Kidney epithelial cell (primary cell): ENCODE measurements at places on chromosomes 4 and X.
A peak's percentile ranks its signal among the peaks of the same experiment; 100 is the strongest.

DNA sequence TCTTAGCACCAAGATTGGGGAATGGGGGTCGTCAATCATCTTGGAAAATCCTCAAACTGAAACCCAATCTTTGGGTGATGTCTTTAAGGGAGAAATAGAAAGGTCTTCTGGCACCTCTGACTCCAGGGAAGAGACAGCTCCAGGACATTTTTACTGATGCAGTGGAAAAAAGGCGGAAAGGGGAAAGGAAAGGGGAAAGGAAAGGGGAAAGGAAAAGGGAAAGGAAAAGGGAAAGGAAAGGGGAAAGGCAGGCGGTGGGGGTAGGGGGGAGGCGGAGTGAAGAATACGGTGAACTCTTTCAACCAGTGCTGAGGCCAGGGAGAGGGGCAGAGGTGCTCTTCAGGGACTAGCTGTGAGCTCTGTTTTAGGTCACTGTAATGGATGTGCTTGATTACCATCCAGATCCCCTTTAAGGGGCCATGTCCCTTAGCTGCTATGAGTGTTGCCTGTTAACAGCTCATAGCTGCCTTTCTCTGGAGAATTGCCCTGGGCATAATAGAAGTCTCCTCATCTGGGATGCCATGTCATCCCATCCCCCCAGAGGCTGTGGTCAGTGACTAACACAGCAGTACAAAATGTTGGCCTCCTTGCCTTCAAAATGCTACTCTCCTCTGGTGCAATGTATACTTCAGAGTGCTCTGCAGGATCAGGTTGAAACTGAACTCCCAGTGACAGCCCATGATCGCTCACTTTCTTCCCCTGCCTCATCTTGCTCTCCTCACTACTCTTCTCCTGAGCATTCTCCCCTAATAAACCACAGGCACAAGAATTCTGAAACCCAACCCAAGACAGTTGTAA is 92.4 kb upstream of the AP1S2 start:
- peak; percentile 75 for DNase-seq

GRCh38 chrX:32448320-32448719 is 763.0 kb downstream of the DMD start:
- DNase-seq, result no peak

DNA sequence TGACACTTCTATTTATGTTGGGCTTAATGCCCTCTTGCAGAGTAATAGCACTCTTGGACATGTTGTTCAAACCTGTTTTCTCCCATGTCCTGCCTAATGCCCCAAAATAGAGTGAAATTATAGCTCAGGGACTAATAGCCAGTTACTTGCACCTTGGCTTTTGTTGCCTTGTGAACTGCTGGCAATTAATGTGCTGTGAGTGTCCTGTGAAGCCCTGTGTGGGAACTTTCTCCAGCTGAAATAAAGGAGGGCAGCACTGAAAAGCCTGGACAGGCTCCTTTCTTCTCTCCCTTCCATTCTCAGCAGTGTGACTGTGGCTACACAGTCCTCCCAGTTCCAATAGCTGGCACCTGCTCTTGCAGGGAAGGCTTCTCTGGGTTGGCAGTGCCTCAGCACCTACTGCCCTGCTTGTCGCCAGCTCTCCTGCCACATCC is 72.4 kb downstream of the DCLK2 start:
- no peak for DNase-seq

DNA sequence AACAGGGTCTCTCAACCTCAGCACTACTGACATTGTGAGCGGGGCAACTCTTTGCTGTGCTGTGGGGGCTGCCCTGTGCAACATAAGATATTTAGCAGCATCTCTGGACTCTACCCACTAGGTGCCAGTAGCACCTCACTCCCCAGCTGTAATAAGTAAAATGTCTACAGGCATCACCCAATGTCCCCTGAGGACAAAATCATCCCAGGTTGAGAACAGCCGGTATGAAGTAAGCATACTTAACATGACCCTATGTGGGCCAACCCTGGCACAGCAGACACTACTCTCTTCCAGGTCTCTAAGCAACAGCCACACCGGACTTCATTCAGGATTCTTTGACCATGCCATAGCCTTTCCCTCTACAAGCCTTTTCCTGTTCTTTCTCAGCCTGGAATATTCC is 10.5 kb upstream of the MGST2 start:
- DNase-seq, result no peak

DNA sequence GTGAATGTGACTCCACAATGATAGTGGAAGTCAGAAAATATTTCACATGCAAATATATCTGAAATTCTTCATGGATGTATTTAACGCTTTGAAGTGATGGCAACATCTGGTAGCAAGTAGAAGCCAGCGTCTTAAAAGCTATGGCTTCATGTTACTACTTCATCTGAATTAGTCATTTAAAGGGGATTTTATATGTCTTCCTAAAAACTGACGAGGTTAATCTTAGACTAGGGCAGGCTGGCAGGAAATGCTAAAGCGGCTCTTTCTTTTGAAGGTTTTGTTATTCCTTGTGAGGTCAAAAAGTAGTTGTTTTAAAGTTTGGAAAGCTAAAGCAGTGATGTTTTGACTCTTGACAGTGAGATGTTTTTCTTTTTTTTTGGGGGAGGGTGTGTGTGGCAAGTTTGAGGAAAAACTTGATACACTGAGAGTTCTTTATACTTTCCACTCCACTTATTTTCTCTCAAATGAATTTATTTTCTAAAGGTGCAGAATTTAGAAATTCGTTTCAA is 22.6 kb downstream of the PLS3 start:
- no peak for DNase-seq

GRCh38 chrX:16914058-16914457 is 32.4 kb upstream of the REPS2 start:
- DNase-seq, result no peak

- DNase-seq, result peak; percentile 62
These were observed at the start of gene SRPX2 for GRCh38 chrX:100643956-100644860. Gene SRPX2, plus strand, starts transcription at chrX:100644199. Its CDS starts 2,124 bp downstream, at chrX:100646323.

- DNase-seq, result no peak
These were observed 15.8 kb downstream of the WDR1 start for GRCh38 chr4:10100734-10101216.

GRCh38 chr4:165288639-165289422 is 38.6 kb upstream of the MSMO1 start:
- peak; percentile 9 for DNase-seq

DNA sequence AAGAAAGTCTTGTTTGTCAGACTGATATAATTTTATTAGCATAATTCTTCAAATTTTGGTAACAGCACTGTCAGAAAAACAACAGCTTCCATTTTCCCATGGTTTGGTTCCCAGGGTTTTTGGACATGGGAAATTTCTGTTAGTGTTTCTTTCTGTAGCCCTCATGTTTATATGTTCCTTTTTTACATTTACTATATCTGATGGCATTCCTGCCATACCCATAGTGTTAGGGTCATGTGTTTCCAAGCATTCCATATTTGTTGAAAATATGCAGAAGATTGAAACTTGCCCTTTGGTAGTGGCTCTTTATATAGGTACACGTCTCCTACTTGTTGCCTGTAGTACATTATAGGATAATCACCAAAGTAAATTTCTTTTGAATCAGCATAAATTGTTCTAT is 65.8 kb downstream of the PDLIM5 start:
- no peak for DNase-seq

DNA sequence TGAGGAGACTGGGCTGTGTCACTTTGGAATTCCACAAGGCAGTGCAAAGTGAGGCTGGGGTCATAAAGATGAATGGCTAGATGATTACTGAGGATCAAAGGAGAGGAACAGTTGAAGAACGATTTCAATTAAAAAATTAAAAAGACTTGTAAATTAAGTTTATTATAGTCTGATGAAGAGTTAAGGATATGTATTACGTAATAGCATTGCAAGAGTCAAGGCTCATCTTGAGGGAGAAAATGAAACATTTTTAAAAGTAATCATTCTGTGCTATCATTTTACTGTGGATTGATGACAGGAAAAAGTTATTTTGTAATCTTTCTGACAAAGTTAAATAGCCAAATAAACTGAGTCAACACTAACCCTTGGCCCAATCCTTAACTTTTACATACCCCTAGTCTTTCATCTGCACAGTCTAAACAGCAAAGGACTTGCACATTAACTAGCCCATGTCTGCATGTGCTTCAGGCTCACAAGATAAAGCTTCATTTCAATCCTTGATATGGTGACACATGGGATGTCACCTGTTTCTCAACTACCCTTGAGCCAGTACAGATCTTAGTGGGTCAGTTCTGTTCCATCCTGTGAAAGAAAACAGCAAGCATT is 465.5 kb upstream of the CTSO start:
- no peak for DNase-seq

DNA sequence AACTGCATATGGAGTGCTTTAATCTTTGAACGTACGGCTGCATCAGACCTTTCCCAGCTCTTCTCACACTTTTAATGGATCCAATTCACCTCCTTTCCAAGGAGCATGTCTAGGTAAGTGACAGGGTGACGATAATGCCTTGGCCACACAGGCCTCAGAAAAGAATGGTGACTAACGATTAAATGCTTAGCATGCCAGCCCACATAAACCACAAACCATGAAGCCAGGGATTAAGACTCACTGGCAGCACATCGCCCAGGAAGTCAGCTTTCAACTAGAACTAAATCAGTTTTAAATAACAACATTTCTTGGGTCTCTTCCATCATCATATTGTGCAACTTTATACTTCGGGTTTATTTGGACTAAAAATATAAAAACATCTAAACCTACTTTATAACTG is 28.7 kb downstream of the INPP4B start:
- DNase-seq, result peak; percentile 86

GRCh38 chr4:15143551-15143950 is 141.3 kb downstream of the CPEB2 start:
- no peak for DNase-seq

DNA sequence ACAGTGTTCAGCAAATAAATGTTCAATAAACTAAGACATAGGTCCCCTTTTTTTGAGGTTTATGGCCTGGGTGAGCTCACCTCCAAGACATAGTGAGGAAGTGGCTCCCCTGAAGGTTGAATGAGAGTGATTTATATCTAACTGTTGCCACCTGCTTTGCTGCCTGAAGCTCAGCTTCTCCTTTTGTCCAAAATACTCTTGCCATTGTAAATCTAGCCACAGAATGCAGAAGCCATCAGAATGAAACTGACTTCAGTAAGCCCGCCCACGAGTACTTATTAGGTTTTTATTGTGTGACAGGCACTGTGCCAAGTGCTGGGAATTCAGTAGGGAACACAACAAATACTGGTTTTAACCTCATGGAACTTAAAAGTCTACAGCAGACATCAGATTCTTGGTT is 18.0 kb downstream of the SPINK2 start:
- no peak for DNase-seq

DNA sequence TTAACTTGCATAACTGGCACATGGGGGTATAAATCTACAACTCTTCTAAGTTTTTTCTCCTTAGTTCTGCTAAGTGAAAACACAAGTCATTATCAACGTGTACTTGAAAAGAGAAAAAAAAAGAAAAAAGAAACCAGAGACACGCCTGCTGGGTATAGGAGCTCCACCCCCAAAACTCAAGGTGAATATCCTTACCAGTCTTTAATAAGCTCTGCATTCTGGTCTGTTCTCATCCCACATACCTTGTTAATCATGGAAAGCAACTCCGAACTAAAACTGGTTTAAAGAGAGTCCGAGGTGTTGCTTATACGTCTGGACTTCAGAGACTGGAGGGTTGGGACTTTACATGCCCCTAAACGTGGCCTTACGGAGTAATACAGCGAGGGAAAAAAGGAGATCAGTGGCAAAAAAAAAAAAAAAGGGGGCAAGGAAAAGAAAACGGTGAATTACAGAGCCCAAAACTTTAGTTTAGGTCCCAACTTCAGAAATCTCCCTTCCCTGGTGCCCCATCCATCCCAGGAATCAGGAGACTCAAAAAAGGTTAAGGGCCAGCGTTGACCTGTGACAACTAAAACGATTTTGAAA is 1.0 kb downstream of the PGRMC2 start:
- no peak for DNase-seq

GRCh38 chr4:133150486-133151340 is 1.6 kb downstream of the PCDH10 start:
- DNase-seq, result no peak

GRCh38 chr4:183094393-183095198 is 4.5 kb upstream of the WWC2 start:
- no peak for DNase-seq

GRCh38 chr4:121448231-121448630 is 67.4 kb upstream of the QRFPR start:
- no peak for DNase-seq

- DNase-seq, result no peak
These were observed 2.4 kb downstream of the CXXC4 start for GRCh38 chr4:104492183-104492771.

DNA sequence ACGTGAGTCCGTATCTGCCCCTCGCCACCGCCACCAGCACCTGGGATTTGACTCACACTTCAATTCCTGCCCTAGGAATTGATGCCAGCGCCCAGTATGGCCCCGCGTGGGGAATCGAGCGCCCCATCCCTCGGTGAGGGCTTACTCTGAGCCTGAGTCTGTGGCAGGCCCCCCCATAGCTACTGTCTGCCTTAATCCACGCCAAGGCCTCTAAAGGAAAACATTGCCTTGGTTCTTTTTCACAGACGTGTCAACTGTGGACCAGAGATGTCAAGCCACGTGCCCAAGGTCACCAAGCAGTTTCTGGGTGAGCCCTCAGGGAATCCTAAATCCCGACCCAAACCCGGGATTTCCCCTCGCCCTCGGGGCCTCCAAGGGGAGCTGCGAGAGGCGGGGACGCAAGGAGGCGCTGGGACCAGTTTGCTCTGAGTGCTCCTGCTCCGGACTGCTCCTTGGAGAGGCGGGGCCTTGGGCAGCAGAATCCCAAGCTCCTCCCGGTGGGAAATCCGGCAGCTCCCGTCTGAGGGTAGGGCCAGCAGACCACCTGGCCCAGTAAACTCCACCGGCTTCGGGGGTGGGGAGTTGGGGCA is 12.9 kb downstream of the MSX1 start:
- DNase-seq, result no peak

GRCh38 chrX:101223226-101223625 is 3.6 kb downstream of the DRP2 start:
- no peak for DNase-seq

GRCh38 chr4:95867919-95868318 is 28.0 kb downstream of the PDHA2 start:
- DNase-seq, result no peak

DNA sequence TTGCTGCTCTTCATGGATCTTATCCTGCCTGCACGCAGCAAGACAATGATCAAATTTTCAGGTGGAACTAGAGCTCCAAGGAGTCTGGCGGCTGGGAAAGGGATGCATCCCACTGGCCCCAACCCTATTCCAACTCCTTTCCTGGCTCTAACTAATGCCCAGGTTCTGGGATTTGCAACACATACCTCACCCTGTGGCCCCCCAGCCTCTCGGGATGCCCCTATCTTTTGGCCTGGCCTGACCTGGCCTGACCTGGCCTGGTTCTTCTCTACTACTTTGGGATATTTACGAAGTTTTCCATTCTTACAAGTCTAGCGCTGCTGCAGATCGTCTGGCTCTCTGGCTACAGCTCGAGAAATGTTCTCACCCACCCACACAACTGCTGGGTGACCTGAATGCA is 56.4 kb upstream of the CDKN2AIP start:
- DNase-seq, result no peak

GRCh38 chr4:177118596-177118995 is 191.1 kb upstream of the NEIL3 start:
- no peak for DNase-seq
